A549 treated with ZK216348 at 1 μM for 4 hours (cell line): ENCODE measurements at places on chromosomes 1 and 21. TPM values are rescaled to one million over a fixed set of nuclear protein-coding genes. Genes with fewer than 3 reads are reported as not detected.

The MYOM3 gene
- total RNA-seq, result 5.6 to 7.4 TPM (median 6.9 TPM) in 5 replicates

The OTUD3 gene
- total RNA-seq, result 2.1 to 3.3 TPM (median 2.7 TPM) in 5 replicates

The ZFP69B gene
- total RNA-seq, result 1.5 to 3.0 TPM (median 1.8 TPM) in 5 replicates

The SLC30A10 gene
- 0.04 TPM in 1 of 5 replicates, not detected in the others for total RNA-seq

The HPDL gene
- total RNA-seq, result 2.5 to 4.9 TPM (median 4.3 TPM) in 5 replicates

The KCNK2 gene
- 0.11 to 0.45 TPM (median 0.16 TPM) in 3 of 5 replicates, not detected in the others for total RNA-seq

The FMO3 gene
- not detected in 5 replicates for total RNA-seq
